Renal pelvis (tissue), 12 donors: ENCODE measurements at places on chromosomes 5 and 9. TPM values are rescaled to one million over a fixed set of nuclear protein-coding genes. Genes with fewer than 3 reads are reported as not detected.

GRCh38 chr9:128895556-128895955 lies 13.6 kb downstream of the LRRC8A start:
- DNase-seq, result no peak

- no peak for DNase-seq
These were observed 8.3 kb downstream of the UBE2D2 start for GRCh38 chr5:139569270-139569955.

DNA sequence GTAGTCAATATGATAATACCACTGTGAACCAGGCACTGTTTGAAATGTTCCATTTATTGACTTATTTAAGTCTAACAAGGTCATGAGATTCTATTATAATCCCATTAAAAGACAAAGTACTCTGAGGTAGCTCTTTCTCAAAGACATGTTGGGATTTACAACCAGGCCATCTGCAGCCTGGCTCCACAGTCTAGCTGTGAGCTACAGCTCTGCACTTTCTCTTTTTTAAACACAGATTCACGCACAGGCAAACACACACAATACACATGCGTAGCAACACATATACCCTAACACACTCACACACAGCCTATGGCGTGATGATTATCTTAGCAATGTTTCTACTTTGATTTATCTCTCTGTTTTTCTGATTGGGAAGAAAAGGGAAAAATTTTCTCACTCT lies 174.3 kb downstream of the PRR16 start:
- no peak for DNase-seq

Gene LCN15
- 0.21 TPM for polyA plus RNA-seq

Gene SYK
- 26.1 TPM for polyA plus RNA-seq

Gene PTGES
- polyA plus RNA-seq, result 3.3 TPM
